ENCODE measurements at places on chromosomes 7 and 10.

DNA sequence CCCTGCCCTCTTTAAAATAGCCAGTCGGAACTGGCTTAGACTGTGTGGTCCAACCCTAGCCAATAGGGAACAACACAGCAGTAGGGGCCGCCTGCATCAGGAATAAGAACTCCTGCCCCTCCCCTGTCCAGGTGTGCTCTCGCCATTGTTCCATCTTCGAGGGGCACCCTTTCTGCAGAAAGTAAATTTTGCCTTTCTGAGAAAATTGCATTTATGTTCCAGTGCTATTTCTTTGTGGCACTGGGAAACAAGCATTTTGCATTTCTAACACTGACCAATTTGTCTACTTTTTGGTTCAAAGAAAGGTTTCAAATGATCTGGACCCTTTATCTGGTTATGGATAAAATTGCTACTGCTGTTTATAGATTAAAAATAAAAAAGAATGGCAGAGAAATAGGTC, 90.2 kb upstream of the AGBL3 start:
- no peak for DNase-seq

DNA sequence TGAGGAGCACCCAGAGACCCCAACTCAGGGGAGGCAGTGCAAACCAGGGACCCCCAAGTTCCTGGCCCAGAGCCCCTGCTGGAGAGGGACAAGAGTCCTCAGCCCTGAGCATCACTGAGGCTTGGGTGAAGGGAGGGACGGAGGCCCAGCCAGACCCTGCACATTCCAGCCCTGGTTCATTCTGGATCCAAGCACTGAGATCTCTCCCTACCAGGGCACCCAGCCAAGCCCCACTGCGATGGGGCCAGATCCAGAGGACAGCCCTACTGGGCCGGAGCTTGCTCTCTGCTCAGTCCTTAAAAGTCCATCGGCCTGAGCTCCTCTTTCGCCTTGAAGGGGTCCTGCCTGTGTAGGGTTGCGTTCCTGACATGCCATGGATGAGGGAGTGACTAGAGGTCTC, 40.5 kb upstream of the RABGEF1 start:
- no peak for DNase-seq

GRCh38 chr7:47427051-47427643, 154.8 kb downstream of the TNS3 start:
- DNase-seq = no peak

GRCh38 chr7:33186192-33186591, 56.8 kb downstream of the BBS9 start:
- no peak for DNase-seq

GRCh38 chr7:110529175-110529574, 561.8 kb upstream of the LRRN3 start:
- DNase-seq = no peak

DNA sequence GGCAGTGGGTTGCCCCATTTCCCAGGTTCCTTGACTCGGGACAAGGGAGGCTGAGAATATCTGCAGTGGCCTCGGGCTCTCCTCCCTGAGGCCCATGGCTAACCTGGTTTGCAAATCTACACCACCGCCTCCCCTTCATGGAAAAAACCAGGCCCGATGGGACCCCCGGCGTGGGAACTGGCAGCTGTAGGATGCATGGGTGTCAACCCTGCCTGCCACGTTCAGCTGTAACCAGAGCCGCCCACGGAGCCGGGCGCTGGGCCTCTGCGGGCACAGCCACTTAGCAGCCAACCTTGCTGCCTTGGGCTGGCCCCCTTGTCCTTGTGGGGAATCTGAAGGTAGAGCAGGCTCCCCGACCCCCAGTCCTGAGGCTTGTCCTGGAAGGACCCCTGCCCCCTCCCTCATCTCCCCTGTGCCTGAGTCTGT, 1.6 kb downstream of the PWWP2B start:
- no peak for DNase-seq

- DNase-seq = no peak
Measured at GRCh38 chr10:111493024-111493625, 416.3 kb downstream of the ADRA2A start.

DNA sequence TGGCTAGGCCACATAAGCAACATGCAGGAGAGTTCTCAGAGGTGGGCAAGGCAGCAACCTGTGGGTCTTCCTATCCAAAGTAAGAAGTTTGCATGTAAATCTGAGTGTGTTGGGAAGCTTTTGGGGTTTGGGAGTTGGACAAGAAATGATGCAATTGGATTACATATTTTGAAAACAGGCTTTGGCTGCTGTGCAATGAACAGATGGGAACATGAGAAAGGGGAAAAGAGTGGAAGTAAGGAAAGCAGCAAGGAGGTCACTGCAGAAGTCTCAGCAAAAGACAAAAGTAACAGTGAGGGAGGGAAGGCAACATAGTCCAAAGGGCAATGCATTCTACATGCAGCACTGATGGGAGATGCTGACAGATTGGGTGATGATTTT, 61.1 kb upstream of the C10orf90 start:
- DNase-seq = no peak

DNA sequence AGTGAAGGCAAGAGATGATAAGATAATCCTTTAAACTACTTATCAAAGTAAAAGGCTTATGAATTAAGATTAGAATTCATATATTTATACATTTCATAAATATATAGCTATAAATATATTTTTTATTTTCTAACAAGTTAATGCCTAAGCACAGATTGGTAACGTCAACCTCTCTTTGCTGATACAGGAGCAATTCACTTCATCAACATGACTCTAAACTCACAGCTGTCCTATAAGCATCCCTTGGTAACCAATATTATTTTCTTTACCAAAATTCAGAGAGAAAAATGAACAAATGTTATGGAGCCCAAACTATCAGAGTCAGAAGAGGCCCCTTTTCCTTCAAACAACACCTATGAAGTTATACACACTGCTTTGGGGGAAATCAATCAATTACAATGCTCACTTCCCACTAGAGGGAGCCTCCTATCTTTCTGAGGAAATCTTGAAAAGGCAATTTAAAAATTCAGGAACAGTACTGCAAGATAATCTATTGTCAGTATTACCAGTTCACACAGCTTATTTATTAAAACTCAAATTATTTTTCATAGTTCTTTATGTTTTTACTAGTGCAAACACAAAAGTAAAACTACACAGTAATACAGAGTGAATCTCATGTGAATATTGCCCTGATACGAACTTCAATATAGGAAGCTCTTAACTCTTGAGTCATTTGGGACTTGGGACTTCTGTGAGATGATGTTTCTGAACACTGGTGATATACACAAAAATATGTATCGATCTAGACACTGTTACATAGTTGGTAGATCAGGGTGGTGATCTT, 51.0 kb upstream of the NOBOX start:
- no peak for DNase-seq

GRCh38 chr7:116261904-116262303, 51.6 kb downstream of the TES start:
- no peak for DNase-seq

DNA sequence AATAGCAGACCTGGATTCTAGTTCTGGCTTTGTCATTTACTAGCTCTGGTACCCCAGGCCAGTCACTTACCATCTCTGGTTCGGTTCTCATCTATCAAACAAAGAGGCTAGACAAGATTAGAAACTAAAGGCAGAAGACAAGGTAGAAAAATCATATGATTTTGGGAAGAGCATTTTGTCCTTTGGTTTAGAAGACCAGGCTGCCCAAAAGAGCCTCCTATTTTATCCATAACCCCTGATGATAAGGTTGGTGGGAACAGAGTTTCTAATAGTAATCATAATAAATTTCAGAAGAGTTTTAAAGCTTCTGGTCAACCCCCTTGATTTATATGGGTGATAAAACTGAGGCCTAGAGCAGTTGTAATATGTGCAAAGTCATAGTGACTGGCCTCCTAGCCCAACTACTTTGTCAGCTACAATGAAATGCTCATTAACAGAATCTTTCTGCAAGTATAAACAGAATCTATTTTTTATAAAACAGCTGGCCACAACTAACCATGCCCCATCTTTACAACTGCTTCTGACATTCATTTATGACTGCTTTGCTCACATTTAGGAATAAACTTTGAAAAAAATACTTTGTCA, 23.4 kb downstream of the COX15 start:
- DNase-seq = no peak

Data from suppressor macrophage (primary cell).